Cardiac fibroblast (primary cell): ENCODE measurements at places on chromosomes 16 and 17.
A peak's percentile ranks its signal among the peaks of the same experiment; 100 is the strongest.

GRCh38 chr17:68200689-68201417 lies 47.0 kb upstream of the AMZ2 start:
- DNase-seq: peak; percentile 81

- DNase-seq: peak; percentile 39
Measured at GRCh38 chr16:31265329-31266245, 5.8 kb downstream of the ITGAM start.

GRCh38 chr17:28839221-28839620 lies 3.4 kb downstream of the FAM222B start:
- no peak for DNase-seq

GRCh38 chr17:75693500-75694481 lies 26.7 kb downstream of the SAP30BP start:
- peak; percentile 84 for DNase-seq

DNA sequence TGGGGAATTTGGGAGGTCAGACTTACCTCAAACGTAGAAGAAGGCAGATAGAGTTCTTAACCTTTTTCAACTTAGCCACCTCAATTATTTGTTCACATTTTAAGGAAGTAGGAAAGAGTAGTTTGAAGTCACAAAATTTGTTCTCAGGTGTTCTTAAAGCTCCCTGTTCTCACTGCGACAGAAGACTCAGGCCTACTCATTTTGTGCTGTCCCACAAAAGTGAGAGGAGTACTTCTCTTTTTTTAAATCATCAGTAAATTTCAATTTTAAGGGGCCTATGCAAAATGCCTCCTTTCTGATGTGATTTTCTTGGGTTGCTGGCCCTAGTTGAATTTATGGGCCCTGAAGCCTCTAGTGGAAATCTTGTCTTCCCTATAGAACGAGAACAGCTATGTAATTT lies 133.4 kb downstream of the MAP2K6 start:
- DNase-seq: no peak

DNA sequence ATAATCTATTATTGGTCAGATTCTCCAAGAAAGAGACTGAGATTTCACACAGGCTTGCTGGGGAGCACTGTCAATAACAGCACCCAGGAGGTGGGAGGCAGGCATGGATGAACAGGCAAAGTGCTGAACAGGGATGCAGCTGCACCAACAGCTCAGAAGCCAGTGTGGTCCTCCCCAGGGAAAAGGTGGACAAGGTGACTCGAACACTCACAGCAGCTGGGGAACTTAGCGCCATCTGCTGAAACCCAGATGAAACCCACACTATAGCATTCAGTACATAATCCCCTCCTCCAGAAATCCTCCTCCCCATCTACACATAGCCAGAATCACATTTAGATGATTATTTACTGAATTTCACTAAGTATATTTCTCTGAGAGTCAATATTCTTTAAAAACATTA lies 255.2 kb upstream of the WSB1 start:
- DNase-seq: no peak
